Hematopoietic multipotent progenitor cell (in vitro differentiated cells): ENCODE measurements at places on chromosomes 16 and 17.

- no peak for DNase-seq
Observed at GRCh38 chr16:55871411-55872038, 3.6 kb downstream of the CES5A start.

- DNase-seq: no peak
Observed at GRCh38 chr17:10149573-10150399, 48.6 kb downstream of the GAS7 start.

DNA sequence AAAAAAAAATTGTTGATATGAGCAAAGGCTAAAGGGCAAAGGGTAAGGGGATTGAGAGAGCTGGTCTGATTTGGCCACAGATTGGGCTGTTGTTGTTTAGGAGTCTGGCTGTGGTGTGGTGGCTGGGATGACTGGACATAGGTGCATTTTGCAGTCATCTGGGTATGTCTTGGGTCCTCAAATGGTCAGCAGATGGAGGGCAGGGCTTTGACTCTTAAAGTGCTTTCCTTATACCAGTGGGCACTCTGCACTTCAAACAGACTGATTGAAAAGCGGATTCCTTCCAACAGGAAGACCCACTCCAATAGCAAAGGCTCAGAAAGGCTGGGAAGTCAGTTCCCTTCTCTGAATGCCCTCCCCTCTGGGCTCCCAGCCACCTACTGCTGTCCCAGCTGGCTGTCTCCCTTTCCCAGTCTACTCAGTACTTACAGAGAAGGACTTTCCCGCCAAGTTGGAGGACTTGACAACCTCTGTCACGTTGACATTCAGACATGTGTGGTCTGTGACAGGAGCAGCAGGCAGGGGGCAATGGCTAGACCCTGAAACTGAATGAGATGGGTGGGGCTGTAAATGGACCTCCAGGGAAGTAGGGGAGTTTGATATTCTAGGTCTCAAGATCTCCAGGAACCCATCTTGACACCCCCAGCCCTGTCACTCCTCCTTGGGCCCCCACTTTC, 19.6 kb upstream of the MFSD6L start:
- no peak for DNase-seq

- DNase-seq: no peak
Observed at GRCh38 chr17:75353176-75353575, 52.3 kb downstream of the GRB2 start.

DNA sequence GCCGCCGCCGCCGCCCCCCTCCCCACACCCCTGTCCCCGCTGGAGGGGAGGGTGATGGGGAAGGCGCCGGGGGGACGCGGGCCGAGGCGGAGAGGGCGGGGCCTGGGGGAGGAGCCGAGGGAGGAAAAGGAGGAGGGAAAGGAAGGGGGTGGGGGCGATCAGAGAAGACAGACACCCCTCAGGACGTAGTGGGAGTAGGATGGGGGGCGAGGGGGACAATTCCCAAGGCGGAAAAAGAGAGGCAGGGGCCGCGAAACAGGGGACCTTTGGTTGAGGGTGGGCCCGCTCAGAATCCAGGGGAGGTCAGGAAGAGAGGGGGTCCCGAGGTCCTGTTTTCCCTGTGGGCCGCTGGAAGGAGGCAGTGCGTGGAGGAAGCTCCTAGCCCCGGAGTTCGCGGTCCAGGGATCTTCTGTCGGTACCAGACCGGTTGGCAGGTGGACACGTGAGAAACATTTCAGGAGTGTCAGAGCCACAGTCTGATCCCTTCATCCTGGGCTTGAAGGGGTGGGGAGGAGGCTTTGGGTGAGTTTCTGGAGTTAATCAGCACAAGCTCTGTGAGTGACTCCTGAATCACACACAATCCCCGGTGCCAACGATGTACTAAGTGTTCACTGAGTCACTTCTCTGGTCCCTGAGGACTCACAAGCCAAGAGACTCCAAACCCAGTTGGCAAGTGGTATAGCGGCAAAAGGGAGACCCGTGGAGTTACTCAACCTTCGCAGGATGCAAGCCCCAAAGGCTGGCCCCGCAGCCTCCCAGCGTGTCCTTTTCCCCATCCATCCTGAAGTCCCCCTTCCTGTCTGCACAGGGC, at the start of gene XYLT1:
Gene XYLT1, minus strand, starts transcription at position 53 of the 811 bp plus-strand sequence. CDS start 164 bp downstream, outside the sequence.
- no peak for DNase-seq

DNA sequence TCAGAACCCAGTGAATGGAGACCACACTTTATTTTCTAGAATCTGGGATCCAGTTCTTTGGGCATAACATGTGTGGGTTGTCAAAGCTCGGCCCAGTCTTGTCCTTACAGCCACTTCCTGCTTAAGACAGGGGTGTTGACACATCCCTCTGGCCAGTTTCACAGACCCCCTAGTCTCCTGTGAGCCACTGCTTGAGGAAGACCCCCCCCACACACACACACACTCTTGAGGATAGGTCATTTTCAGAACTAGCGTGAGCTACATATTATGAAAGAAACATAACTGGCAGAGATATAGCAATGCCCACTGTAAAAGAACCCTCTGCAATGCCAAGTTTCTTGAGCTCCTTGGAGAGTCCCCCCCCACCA, 3.2 kb upstream of the PDK2 start:
- no peak for DNase-seq

DNA sequence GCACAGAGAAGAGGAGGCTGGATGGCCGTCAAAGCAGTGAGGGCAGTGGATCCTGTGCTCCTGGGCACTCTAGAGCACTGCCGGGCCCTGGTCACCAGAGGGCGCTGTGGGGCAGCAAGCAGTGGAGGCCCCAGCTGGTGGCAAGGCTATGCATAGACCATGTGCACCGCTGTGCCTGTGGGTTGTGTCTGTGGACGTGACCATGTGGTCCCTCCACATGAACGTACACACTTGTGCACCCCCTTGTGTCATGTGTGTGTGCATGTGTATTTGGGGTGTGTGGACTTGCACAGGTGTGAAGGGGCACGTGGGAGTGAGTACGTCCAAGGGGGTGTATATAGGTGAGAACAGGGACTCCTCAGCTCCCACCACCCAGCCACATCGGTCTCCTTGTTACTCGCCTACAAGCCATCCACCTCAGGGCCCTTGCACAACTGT, 4.4 kb upstream of the MAP2K3 start:
- peak; percentile 84 for DNase-seq

DNA sequence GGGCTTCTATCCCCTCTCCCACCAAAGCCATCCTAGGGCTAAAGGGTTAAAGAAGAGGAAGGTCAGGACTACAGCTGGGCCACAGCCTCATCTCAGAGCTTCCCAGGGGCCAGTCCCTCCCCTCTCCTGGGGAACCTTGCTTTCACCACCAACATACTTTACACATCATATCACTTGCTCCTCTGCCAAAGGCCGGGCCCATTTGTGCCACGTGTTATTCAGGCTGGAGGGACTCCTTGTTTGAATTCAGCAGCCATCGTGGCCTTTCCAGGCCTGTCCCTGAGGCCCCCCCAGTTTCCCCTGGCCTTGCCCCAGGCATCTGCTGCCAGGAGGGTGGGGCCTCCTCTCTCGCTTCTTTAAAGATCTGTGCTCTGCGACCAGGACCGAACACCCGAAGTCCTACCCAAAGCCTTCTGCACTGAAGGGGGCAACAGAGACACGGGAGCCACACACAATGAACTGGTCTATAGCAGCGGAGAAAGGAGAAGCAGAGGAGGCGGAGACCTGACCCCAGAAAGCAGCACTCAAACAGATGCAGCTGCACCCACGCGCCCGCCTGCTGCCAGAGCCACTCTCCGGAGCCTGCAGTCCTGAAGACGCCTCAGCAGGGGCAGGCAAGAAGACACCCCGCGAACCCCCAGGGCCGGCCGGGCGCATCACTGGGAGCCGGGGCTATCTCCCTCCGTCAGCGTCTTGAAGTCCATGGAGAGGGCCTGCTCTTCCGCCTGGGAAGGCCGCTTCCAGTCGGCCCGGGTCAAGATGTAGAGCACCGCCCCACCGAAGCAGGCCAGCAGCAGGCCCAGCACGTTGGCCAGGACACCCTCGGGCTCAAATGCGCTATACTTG, 12.1 kb downstream of the CYB561 start:
- no peak for DNase-seq
